ENCODE measurements at places on chromosomes 1 and 21.

- no peaks in the 10 kb centered on the region for H3K36me3 ChIP-seq
- no peak for DNase-seq
- peaks cover 1% of the 10 kb centered on the region for H3K27me3 ChIP-seq
- H3K4me1 ChIP-seq: peaks cover 26% of the 10 kb centered on the region
- no peak overlapping the region for H3K4me3 ChIP-seq
Measured at GRCh38 chr1:223035724-223036478, 107.1 kb downstream of the TLR5 start.

DNA sequence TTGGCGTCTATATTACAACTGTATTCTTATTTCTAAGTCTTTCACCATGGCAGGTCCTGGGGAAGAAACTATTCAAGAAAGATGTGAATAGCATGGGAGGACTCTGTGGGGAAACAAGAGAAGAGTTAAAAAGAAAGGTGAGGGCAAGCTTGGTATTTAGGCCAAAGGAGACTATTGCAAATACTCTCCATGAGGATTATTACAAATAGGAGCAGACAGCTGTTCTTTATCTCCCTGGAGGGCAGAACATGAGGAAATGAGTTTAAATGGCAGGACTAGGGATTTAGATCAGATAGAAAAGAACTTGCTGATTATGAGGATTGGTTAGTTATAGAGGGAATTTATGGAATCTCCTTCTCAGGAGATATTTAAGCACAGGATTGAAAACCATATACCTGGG, 186.8 kb downstream of the CDC7 start:
- no peak overlapping the region for H3K27ac ChIP-seq
- no peaks in the 10 kb centered on the region for H3K27me3 ChIP-seq
- peaks cover 45% of the 10 kb centered on the region for H3K4me1 ChIP-seq
- H3K4me3 ChIP-seq: no peak overlapping the region

GRCh38 chr1:153583976-153584375, 18.3 kb upstream of the S100A2 start:
- no peaks in the 10 kb centered on the region for H3K27me3 ChIP-seq
- peak overlapping the region; percentile 1 for H3K27ac ChIP-seq
- no peaks in the 10 kb centered on the region for H3K36me3 ChIP-seq

DNA sequence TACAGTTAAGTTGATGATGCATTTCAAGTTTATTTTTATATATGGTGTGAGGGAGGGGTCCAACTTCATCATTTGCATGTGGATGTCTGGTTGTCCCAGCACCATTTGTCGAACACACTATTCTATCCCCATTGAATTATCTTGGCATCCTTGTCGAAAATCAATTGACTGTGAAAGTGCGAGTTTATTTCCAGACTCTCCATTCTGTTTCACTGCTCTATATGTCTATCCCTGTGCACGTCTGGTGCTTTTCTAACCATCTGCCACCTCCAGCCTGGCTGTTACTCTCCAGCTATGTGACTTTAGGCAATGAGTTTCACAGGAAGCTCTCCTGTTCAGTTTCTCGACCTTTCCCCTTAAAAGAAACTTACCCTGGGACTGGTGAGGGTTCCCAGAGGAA, 137.1 kb upstream of the KLHDC7A start:
- H3K4me3 ChIP-seq: no peak overlapping the region
- DNase-seq: no peak
- no peaks in the 10 kb centered on the region for H3K4me1 ChIP-seq
- H3K27ac ChIP-seq: no peak overlapping the region
- peaks cover 24% of the 10 kb centered on the region for H3K27me3 ChIP-seq

- H3K27me3 ChIP-seq: no peaks in the 10 kb centered on the region
- no peak overlapping the region for H3K4me3 ChIP-seq
- peaks cover 17% of the 10 kb centered on the region for H3K36me3 ChIP-seq
- no peak overlapping the region for H3K27ac ChIP-seq
- no peaks in the 10 kb centered on the region for H3K4me1 ChIP-seq
Measured at GRCh38 chr1:77188770-77189169, 30.5 kb downstream of the PIGK start.

DNA sequence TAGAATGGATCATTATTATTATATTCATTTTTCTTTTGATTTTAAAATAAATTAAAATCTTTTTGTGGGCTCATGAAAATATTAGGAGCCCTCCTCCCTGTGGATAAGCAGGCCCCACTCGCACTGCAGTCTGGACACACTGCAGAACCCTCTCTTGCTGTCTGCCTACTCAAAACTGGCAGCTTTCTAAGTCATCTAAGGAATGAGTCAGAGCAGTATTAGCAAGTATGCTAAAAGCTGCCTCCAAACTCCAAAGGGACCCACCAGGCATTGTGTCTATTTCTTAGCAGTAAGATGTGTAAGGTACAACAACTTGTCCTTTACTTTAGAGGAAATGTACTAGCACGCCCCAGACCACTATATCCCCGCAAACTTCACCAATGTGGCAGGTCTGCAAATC, 108.8 kb downstream of the SYF2 start:
- H3K27ac ChIP-seq: no peak overlapping the region
- peaks cover 10% of the 10 kb centered on the region for H3K4me1 ChIP-seq
- DNase-seq: no peak
- no peaks in the 10 kb centered on the region for H3K27me3 ChIP-seq
- H3K36me3 ChIP-seq: no peaks in the 10 kb centered on the region
- H3K4me3 ChIP-seq: no peak overlapping the region

DNA sequence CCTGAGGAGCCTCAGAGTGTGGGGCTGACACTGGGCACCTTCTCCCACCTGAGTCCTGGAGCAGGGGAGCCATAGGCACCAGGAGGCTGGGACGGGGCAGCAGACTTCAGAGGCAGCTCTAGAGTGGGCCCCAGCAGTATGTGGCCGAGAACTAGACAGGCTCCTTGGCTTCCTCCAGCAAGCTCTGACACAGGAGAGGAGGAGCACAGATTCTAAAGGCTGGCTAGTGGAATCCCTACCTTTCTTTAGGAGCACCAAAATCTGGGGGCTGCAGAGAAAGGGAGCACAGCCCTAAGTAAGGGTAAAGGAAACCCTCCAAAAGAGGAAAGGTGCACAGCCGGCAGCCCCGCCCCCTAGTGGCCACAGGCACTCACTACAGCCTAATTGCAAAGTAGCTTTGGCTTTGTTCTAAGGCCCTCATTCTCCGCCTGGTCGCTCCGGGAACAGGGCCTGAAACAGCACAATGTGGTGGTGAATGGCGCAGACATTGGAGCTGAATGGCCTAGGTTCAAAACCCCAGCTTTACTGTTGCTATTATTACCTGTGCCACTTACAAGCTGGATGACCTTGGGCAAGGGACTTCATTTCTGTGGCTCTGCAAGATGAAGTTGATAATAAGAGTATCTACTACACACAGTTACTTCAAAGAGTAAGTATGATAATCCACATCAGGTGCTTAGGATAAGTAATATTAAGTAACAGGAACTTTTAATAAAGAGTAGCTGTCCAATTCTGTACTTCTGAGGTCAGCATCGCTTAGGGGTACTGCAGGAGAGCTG, 8.8 kb upstream of the GUCA2A start:
- no peaks in the 10 kb centered on the region for H3K27me3 ChIP-seq
- H3K27ac ChIP-seq: peak overlapping the region; percentile 18
- peaks cover 47% of the 10 kb centered on the region for H3K4me1 ChIP-seq
- DNase-seq: no peak
- H3K36me3 ChIP-seq: peaks cover 3% of the 10 kb centered on the region

DNA sequence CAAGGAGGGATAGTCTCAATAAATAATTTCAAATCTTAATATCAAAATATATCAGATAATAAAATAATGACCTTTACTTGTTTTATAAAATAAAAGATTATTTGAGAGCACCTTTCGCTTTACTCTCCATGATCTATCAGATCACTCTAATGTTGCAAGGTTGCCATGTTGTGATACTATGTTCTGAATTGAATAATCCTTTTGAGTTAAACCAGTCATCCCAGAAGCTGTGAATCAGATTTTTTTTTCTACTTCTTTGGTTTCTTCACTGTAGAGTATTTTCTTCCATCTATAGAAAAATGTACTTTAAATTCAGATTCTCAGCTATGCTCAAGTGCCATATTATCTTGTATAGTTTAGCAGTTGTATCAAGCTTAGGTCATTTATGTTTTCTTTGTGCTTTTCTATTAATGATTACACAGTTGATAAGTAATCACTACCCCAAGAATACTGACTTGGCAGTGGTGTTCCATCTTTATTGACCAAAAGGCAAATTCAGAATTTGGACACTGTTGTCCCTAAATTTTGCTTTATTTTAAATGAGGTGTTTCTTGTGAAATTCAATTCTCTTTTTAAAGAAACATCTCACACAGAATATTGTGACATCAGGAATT, 32.9 kb downstream of the BRDT start:
- H3K4me1 ChIP-seq: peaks cover 2% of the 10 kb centered on the region
- H3K27ac ChIP-seq: no peak overlapping the region
- H3K27me3 ChIP-seq: no peaks in the 10 kb centered on the region
- DNase-seq: no peak

- peak within 1 kb of the TSS; percentile 95 for H3K4me3 ChIP-seq
- peaks cover 43% of the 10 kb centered on the region for H3K4me1 ChIP-seq
- peak; percentile 92 for DNase-seq
- H3K36me3 ChIP-seq: peaks cover 18% of the 10 kb centered on the region
Measured at GRCh38 chr21:26845066-26845758, at the start of gene ADAMTS1. Gene ADAMTS1 (minus strand): TSS chr21:26845409. CDS start chr21:26844954, 455 bp downstream.

DNA sequence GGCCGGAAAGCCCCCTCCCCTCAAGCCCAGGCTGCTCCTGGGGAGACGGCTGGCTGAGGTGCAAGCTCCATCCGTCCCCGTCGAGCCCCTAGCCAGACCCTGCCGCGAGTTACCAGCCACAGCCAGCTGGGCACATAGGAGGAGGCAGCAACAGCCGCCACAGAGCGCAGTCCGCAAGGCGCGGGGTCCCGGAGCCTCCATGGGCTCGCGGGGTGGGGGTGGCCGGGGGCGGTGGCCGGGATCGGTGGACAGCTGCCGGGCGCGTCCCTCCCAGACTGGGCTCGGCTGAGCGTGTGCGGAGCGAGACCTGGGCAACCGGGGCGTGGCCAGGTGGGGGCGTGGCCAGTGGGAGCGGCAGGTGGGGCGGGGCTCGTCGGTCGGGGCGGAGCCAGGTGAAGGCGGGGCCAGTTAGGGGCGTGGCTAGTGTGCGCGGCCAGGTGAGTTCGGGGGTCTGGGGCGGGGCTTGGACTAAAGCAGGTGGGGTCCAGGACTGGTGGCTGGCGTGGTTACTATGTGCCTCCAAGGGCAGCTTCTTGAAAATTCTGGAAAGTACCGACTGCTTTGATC, at the start of gene CD164L2:
TSS of gene CD164L2 (minus strand) at position 295 of the 567 bp plus-strand sequence. CDS start at position 201, 94 bp downstream.
- peak within 1 kb of the TSS; percentile 48 for H3K4me3 ChIP-seq
- no peak within 1 kb of the TSS for H3K27ac ChIP-seq
- H3K4me1 ChIP-seq: peaks cover 7% of the 10 kb centered on the region
- H3K27me3 ChIP-seq: peaks cover 16% of the 10 kb centered on the region

GRCh38 chr1:56774067-56774609, 45.1 kb downstream of the FYB2 start:
- H3K4me3 ChIP-seq: no peak overlapping the region
- no peak overlapping the region for H3K27ac ChIP-seq
- no peak for DNase-seq
- no peaks in the 10 kb centered on the region for H3K27me3 ChIP-seq

DNA sequence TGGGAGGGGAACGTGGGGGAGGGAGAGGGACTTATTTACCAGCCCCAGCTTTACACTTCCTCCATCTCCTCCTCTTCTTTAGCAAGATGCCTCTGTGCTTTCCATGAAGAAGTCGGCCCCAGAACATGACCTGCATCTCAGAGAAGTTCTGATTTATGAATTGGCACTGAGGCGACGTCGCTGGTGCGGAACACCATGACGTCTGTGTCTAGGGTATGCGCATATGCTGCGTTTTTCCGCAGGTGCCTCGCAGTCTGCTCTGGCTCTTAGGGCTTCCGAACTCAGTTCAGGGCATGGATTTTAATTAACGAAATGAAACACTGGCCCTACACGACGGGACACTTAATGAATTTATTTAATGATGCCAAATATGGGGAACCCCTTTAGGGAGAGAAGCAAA, 510.3 kb downstream of the SMYD3 start:
- no peaks in the 10 kb centered on the region for H3K27me3 ChIP-seq
- peaks cover 33% of the 10 kb centered on the region for H3K4me1 ChIP-seq
- DNase-seq: no peak
- peaks cover 2% of the 10 kb centered on the region for H3K36me3 ChIP-seq
- H3K4me3 ChIP-seq: no peak overlapping the region

- H3K27me3 ChIP-seq: peaks cover 16% of the 10 kb centered on the region
- H3K4me3 ChIP-seq: no peak overlapping the region
- DNase-seq: no peak
- no peaks in the 10 kb centered on the region for H3K36me3 ChIP-seq
Measured at GRCh38 chr21:44738621-44739020, 27.2 kb upstream of the TSPEAR start.

DNA sequence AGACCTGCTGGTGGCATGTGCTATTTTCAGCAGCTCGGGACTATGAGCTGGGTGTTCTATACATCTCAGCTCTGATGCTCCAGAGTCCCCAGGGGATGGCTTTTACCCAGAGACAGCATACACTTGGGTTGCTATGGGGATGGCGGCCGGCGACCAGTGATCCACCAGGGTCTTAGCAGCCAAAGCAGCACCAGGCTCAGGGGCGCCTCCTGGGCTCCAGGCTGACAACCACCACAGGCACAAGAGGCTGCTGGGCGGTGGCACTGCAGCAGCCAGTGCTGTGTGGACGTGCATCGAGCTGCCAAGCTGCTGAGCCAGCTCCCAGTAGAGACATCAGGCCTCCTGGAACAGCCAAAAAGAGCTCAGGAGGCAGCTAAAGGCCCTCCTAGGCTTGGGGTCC, 37.6 kb upstream of the CLSTN1 start:
- H3K36me3 ChIP-seq: peaks cover 15% of the 10 kb centered on the region
- H3K27me3 ChIP-seq: no peaks in the 10 kb centered on the region
- no peaks in the 10 kb centered on the region for H3K4me1 ChIP-seq
- no peak overlapping the region for H3K27ac ChIP-seq

DNA sequence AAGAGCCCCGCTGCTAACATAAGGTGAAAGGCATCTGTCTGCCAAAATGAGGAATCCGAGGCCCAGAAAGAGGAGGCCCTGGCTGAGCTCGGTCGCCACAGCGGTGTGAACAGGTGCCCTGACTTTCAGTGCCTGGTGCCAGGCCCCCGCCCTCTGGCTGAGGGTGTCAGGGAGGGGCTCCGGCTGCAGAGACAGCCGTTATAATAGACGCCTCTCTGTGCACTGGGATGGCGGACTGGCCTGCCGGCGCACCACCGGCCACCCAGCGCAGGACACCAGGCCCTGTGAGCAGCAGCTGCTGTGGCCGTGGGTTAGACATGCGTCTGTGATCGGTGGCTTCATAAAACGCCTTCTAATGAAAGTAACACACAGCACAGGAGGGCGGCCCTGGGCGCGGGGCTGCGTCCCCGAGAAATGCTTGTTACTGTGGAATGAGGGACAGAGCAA, 51.4 kb upstream of the ACTRT2 start:
- peaks cover 3% of the 10 kb centered on the region for H3K36me3 ChIP-seq
- no peaks in the 10 kb centered on the region for H3K27me3 ChIP-seq
- no peak overlapping the region for H3K27ac ChIP-seq
- no peak overlapping the region for H3K4me3 ChIP-seq
- no peak for DNase-seq

All from mesothelial cell of epicardium (in vitro differentiated cells).